ENCODE measurements at places on chromosomes 11 and 22. TPM values are rescaled to one million over a fixed set of nuclear protein-coding genes. Genes with fewer than 3 reads are reported as not detected.

The MYEOV gene
- total RNA-seq = not detected

The RIC8A gene
- total RNA-seq = 116 TPM

The VSIG2 gene
- not detected for total RNA-seq

The ZFTA gene
- 2.2 TPM for total RNA-seq

The VPREB3 gene
- not detected for total RNA-seq

The PEX16 gene
- 53.7 TPM for total RNA-seq

The TESMIN gene
- 7.6 TPM for total RNA-seq

The CSF2RB gene
- 7.8 TPM for total RNA-seq

The RFPL1 gene
- total RNA-seq = not detected

The TRIM49 gene
- not detected for total RNA-seq

The NXPE1 gene
- not detected for total RNA-seq

The TST gene
- total RNA-seq = 7.5 TPM

The DGAT2 gene
- 1.9 TPM for total RNA-seq

The OR10G7 gene
- total RNA-seq = not detected

The MS4A12 gene
- total RNA-seq = not detected

The CD3D gene
- 495 TPM for total RNA-seq

The ABCG4 gene
- 0.48 TPM for total RNA-seq

The MUC2 gene
- not detected for total RNA-seq

The CHRM1 gene
- total RNA-seq = not detected

The AMPD3 gene
- 24.3 TPM for total RNA-seq

The ZDHHC13 gene
- 27.8 TPM for total RNA-seq

The ESAM gene
- 0.50 TPM for total RNA-seq

The KCNJ1 gene
- total RNA-seq = not detected

The RASL10A gene
- 0.45 TPM for total RNA-seq

The VPREB1 gene
- total RNA-seq = not detected

The TPH1 gene
- total RNA-seq = 0.39 TPM

The CYB561A3 gene
- 42.9 TPM for total RNA-seq

The SCT gene
- not detected for total RNA-seq

The GAL gene
- not detected for total RNA-seq

The LMNTD2 gene
- 1.6 TPM for total RNA-seq

The FAM180B gene
- 0.18 TPM for total RNA-seq

The CYTH4 gene
- 91.2 TPM for total RNA-seq

The MMP27 gene
- not detected for total RNA-seq

The GAL3ST3 gene
- total RNA-seq = not detected

The TPCN2 gene
- 22.1 TPM for total RNA-seq

The KRTAP5-9 gene
- 0.18 TPM for total RNA-seq

The OR51E2 gene
- total RNA-seq = not detected

The DMC1 gene
- 13.0 TPM for total RNA-seq

The CLDN5 gene
- total RNA-seq = 0.30 TPM

The B3GAT1 gene
- total RNA-seq = 0.61 TPM

The MICAL3 gene
- 38.7 TPM for total RNA-seq

The TECTA gene
- 0.18 TPM for total RNA-seq

The CYB5R2 gene
- 1.7 TPM for total RNA-seq

The TTC17 gene
- total RNA-seq = 72.2 TPM

The DEUP1 gene
- total RNA-seq = not detected

The OR51I1 gene
- total RNA-seq = not detected

The POU2AF2 gene
- not detected for total RNA-seq

The ALDH3B1 gene
- not detected for total RNA-seq

The RASSF10 gene
- total RNA-seq = not detected

The ASRGL1 gene
- total RNA-seq = 11.3 TPM

The RFPL2 gene
- total RNA-seq = 0.09 TPM

The GLYATL1 gene
- not detected for total RNA-seq

The GLB1L2 gene
- total RNA-seq = 2.0 TPM

The SULT4A1 gene
- 0.25 TPM for total RNA-seq

The OR52E4 gene
- not detected for total RNA-seq

The OR4D5 gene
- total RNA-seq = not detected
